ENCODE measurements at places on chromosomes 5 and 9. TPM values are rescaled to one million over a fixed set of nuclear protein-coding genes. Genes with fewer than 3 reads are reported as not detected.

Gene ELAVL2
- not detected for total RNA-seq

Gene TMEM215
- not detected for total RNA-seq

Gene HMMR
- total RNA-seq: 2.1 TPM

- DNase-seq: peak; percentile 76
Measured at GRCh38 chr9:35114113-35114839, 1.4 kb downstream of the ATOSB start.

- DNase-seq: no peak
Measured at GRCh38 chr5:82806513-82806912, 270.7 kb downstream of the TMEM167A start.

DNA sequence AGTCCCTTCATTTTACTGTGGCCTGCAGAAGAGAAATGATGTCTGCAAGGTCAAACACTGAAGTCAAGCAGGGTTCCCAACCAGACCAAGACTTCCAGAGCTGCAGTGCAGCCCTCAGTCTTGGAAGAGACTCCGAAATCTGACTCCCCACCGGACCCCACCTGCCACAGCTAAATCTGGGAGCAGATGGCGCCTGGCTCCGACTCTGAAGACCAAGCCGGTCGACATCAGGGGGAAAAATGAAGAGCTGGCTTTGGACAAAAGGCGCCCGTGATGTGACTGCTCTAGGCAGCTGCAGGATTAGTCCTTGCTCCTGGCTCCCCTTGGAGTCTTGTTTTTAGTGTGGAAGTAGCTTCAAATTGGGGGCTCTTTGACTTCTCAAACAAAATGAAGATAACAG is 72.4 kb upstream of the ZNF622 start:
- no peak for DNase-seq

DNA sequence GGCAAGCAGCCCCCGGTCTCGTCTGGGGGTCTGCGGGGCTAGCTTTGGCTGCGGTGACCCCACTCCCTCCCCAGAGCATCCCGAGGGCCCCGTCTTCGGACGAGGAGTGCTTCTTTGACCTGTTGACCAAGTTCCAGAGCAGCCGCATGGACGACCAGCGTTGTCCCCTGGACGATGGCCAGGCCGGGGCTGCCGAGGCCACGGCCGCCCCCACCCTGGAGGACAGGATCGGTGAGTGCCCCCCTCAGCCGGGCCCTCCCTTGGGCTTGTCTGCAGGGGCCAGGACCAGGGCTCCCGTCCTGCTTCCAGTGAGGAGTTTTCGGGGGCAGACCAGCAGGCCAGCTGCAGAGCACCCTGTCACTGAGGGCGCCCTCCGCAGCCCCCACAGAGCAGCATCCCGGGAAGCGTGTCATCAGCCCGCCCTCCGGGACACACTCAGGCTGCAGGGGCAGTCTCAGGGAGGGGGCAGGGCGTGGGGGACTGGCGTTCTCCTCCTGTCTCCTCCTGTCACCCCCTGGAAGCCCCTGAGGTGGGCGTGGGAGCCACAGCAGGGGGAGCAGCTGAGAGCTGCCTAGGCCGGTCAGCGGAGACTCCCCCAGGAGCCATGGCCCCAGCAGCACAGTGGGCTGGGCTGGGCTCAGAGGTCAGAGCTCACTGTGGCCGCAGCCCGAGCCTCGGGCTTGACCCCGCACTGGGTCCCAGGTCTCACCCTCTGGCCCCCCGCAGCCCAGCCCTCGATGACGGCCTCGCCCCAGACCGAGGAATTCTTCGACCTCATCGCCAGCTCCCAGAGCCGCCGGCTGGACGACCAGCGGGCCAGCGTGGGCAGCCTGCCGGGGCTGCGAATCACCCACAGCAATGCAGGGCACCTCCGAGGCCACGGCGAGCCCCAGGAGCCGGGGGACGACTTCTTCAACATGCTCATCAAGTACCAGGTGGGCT is 7.7 kb downstream of the DNLZ start:
- no peak for DNase-seq

- DNase-seq: no peak
Measured at GRCh38 chr5:19547640-19548039, 440.4 kb downstream of the CDH18 start.

Data from Peyer's patch (tissue), 4 donors.